Hematopoietic multipotent progenitor cell treated with erythropoietin and hydrocortisone succinate and interleukin-3 and kit ligand, for 4 days (in vitro differentiated cells): ENCODE measurements at places on chromosomes 12 and 14.

GRCh38 chr14:24895622-24896021, 154.3 kb downstream of the STXBP6 start:
- DNase-seq: peak; percentile 44

- no peak for DNase-seq
Measured at GRCh38 chr14:99231850-99232713, 39.9 kb downstream of the BCL11B start.

- no peak for DNase-seq
Measured at GRCh38 chr12:49922349-49923034, 18.8 kb upstream of the FAIM2 start.

GRCh38 chr12:52600475-52600874, 788 bp downstream of the KRT72 start:
- DNase-seq: no peak

DNA sequence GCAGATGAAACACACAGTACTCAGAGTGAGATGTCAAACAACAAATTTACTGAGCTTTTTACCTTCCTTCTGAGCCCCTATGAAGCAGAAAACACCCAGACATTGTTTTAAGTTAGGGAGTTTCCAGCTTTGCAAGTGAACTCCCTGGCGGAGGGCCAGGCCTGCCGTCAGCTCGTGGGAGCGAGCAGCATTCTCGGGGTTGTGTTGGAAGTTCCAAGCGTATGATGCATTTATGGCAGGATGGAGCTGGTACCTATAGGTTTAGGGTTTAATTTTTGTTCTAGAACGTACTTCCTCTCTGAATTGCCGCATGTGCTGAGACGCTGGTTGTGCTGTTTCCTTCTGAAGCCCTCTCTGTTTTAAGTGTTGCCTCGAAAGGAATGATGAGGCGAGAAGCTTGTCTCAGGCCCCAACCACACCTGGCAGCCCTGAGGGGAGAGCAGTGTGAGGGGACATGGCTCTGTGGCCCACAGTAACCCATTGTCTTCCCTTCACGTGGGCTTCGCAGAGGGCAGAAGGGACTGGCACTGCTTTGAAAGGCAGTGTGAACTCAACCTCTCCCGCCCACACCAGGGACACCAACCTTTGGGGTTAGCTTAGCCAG, 76.6 kb downstream of the SSPN start:
- no peak for DNase-seq

DNA sequence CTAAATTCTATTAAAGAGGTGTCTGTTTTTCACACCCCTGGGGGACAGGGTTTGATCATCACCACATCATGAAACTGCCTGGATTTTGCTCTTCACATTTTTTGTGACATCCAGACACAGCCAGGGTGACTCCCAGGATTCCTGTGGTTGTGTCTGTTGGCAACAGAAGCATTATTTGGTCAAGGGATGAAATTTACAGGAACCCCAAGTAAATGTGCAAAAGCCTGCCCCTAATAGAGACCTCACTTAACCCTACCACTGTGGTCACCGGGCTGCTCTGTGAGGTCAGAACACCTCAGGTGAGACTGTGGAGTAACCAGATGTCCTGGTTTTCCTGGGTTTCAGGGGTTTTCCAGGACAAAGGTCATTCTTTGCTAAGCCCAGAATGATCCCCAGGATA, 103.8 kb downstream of the DAD1 start:
- no peak for DNase-seq

GRCh38 chr14:23482823-23483148, 13.3 kb downstream of the NGDN start:
- no peak for DNase-seq

DNA sequence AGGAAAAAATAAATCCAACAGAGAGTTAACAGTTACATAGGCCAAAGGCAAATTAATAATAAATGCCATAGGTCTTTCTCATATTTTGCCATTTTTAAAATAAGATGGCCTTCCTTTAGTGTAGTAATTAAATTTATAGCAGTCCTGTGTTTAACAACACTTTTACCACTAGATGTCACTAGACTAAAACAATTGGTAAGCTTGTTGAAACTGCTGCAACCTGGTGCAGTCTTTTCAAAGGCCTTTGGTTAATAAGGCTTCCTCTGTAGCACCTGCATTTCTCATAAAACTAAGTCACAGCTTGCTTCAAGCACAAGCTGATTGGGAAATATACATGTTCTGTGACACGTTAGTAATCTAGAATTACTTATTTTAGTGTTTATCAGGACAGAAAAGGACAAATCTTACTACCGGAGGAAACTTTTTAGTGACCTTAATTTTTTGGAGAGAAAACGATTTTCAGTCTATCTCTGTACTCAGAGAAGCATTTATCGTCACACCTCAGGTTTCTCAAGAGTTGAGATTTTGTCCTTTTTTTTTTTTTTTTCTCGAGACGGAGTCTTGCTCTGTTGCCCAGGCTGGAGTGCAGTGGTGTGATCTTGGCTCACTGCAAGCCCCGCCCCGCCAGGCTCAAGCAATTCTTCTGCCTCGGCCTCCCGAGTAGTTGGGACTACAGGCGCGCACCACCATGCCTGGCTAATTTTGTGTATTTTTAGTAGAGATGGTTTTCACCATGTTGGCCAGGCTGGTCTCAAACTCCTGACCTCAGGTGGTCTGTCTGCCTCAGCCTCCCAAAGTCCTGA, 20.0 kb downstream of the BORCS5 start:
- peak; percentile 91 for DNase-seq

- no peak for DNase-seq
Measured at GRCh38 chr14:81412779-81413178, 12.7 kb upstream of the STON2 start.

DNA sequence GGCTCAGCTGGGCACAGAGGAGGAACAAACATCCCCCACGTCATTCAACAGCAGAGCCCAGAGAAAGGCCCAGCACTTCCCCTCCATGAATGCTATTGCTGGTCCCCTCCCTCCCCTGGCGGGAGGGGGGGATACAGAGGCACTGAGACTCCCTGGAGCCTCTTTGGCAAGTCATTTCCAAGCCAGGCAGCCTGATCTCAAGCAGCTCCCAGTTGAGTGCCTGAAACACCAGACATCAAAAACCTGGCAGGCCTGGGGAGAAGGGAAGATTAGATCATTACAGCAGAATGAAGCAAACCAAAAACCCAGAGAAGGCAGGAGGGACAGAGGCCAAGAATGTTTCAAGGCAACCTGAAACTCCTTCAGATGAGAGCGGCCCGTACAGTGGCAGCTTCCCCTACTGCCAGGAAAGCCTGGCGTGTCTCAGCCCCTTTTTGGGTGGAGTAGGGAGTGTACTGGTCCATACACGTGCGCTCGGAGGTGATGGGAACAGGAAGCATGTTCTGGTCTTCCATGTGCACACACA, 92.1 kb downstream of the LRRC74A start:
- peak; percentile 70 for DNase-seq

DNA sequence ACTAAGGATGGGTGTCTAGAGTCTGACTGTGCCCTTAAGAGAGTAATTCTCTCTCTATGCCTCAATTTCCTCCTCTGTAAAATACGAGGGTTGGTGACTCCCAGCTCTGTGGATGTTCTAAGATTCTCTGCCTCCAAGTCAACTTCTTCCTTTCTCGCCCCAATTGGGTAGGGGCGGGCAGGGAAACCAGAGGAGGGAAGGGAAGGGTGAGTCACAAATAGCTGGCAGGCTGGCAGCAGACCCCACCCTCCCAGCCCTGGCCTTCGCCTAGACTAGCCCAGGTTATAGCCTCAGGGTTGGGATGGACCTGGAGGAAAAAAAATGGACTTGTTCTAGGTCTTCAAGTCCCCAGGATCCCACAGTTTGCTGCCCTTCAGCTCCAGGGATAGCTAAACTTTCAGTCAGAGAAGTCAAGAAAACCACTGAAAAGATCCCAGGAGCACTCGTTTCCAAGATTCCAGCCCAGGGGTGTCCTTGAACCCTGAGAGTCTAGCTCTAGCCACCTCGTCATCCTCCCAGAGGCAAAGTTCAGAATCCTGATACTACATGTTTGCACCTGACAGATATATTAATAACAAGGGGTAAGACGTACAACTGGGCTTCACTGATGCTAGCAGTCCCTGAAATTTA, 2.3 kb downstream of the DGKA start:
- DNase-seq: peak; percentile 56

DNA sequence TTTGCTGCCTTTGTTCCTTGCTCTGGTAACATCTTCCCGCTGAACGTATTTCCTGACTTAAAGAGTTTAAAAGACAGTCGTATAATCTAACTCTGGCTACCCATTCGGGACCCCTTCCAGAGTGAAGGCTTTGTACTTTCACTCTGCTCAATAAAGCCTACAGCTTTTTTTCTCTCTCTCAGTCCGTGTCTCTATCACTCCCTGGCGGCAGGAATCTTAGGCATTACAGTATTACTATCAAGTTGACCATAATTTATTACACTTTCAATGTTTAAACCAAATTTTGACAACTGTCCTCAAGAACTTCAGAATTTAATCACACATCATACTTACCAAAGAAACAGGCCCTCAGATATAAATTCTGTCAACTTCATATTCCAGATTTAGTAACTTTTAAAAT, 967.9 kb downstream of the FSCB start:
- peak; percentile 23 for DNase-seq

DNA sequence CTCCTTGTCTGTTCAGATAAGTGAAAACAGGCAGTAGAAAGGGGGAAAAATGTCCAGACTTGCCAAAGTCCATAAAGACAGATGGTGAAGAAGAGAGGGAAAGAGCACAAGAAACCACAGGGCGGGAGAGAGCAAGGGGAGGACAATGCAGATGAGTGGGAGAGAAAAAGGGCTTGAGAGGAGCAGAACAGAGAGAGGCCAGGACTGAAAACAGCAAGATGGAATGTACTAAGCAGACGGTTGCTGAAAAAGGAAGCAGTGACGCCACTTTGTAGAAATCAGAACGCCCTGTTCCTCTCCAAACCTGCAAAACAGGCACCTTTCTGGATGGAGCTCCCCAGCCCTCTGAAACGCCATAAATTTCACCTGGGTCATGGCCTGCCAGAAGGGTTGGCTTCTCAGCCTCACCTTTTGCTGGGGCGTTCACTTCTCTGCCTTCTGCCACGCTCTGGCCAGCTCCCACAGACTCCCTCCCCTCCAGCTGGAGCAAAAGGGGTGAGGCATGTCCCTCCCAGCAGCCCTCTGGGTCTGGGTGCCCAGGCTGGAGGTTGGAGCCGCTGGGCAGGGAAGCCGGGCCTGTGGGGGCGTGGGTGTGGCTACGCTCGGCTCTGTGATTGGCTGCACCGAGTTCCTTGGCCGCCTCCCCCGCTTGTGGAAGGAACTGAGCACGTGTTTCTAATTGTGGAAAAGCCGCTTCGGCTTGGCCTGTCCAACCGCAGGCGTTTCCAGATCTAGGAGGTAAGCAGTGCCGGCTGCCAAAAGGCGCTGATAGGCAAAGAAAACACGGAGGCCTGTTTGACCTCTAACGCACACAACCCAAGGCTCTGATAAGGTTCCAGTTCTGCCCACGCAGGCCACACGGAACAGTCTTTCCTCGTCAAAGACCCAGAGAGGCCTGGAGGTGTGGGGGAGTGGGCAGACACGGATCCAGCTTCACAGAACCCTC, 29.3 kb downstream of the SLC7A8 start:
- DNase-seq: peak; percentile 64

DNA sequence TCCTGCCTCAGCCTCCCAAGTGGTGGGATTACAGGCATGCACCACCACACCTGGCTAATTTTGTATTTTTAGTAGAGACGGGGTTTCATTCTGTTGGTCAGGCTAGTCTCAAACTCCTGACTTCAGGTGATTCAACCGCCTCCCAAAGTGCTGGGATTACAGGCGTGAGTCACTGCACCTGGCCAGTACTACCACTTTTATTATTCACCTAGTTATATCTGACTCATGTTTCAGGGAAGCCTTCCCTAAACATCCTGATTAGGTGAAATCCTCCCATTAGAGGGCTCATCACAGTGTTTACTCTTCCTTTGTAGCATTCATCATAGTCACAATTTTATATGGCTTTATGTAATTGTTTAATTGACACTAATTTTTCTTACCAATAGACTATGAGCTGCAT, 295.3 kb upstream of the SOX5 start:
- DNase-seq: no peak

GRCh38 chr12:130013771-130014484, 110.1 kb upstream of the TMEM132D start:
- DNase-seq: peak; percentile 71

DNA sequence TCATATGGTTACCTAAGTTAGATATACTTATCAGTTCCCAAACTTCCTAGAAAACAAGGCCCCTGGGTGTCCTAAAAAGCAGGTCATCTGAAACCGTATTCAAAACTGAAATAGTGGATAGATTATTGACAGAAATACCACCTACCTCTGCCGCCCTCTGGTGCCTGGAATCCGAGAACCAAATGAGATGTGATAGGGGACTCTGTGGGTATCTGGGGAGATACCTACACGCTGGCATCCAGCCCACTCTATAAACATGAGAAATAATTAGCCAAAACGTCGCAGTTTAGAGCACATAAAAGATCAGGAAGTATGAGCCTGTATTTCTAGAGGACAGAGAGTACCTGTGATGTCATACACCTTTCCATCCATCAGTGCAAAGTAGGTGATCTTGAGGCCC, 4.4 kb downstream of the ORMDL2 start:
- DNase-seq: peak; percentile 19

- peak; percentile 93 for DNase-seq
Measured at GRCh38 chr14:81162941-81163340, 57.8 kb downstream of the GTF2A1 start.

DNA sequence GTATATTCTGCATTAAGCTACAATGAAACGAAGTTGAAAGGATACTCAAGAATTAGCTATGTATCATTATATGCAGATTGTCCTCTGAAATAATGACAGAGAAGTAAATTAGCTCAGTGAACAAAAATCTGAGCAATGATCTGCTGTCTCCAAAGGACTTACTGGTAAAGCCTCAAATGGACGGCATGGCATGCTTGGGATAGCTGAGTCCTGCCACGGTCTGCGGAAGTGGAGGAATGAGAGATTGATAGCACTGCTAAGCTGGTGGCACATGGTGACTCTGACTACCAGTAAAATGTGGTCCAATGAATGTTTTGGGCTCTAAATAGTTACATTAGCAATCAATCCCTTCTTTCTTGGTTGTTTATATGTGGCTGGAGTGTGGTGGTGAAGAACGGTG, 3.7 kb upstream of the DENND5B start:
- DNase-seq: no peak

DNA sequence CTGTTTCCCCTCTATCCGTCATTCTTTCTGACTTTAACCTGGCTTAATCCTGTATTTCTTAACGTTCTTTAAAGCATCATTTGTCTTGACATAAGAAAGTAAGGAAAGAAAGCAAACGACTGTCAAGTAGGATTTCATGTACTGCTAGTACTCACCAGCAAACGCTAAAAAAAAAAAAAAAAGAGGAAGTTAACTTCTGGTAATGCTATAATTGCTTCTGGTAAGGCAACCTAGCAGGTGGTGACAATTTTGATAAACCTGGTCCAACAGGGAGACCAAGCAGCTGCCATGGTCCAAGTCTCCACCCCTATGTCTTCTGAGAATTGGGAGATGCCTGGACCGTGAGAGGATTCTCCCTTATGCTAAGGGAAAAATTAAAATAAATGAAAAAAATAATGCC, 306.6 kb downstream of the DAD1 start:
- peak; percentile 80 for DNase-seq

DNA sequence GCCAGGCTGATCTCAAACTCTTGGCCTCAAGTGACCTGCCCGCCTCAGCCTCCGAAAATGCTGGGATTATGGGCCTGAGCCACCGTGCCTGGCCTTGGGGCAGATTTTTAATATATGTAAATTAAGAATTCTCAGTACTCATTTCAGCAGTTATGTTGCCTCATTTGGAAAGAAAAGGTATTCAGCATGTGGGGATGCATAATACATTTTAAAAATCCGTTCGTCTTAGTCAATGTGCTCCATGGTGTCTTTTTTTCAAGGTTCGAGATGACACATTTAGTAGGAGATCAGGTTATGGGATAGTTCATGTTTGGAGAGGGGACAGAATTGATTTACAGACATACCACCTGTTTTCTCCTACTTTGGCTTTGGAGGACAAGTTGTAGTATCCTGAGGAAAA, 10.2 kb downstream of the SYNE2 start:
- DNase-seq: no peak
